ENCODE measurements at places on chromosomes 7 and 10. TPM values are rescaled to one million over a fixed set of nuclear protein-coding genes. Genes with fewer than 3 reads are reported as not detected.

The RSU1 gene
- total RNA-seq = 81.0 TPM

The EN2 gene
- total RNA-seq = not detected

The SYT15 gene
- total RNA-seq = 0.17 TPM

The PLXNA4 gene
- 29.5 TPM for total RNA-seq

The CNNM1 gene
- total RNA-seq = 0.17 TPM

The WDR11 gene
- total RNA-seq = 88.4 TPM

The ZNF518A gene
- 7.8 TPM for total RNA-seq

The CFAP69 gene
- total RNA-seq = 10.6 TPM

The BTBD16 gene
- not detected for total RNA-seq
